ENCODE measurements at places on chromosomes 6 and 20. TPM values are rescaled to one million over a fixed set of nuclear protein-coding genes. Genes with fewer than 3 reads are reported as not detected.
A peak's percentile ranks its signal among the peaks of the same experiment; 100 is the strongest.

- no peak for DNase-seq
These were observed 85.3 kb downstream of the PTPN1 start for GRCh38 chr20:50595433-50595895.

GRCh38 chr6:87736809-87737540, 34.9 kb upstream of the AKIRIN2 start:
- DNase-seq, result no peak

DNA sequence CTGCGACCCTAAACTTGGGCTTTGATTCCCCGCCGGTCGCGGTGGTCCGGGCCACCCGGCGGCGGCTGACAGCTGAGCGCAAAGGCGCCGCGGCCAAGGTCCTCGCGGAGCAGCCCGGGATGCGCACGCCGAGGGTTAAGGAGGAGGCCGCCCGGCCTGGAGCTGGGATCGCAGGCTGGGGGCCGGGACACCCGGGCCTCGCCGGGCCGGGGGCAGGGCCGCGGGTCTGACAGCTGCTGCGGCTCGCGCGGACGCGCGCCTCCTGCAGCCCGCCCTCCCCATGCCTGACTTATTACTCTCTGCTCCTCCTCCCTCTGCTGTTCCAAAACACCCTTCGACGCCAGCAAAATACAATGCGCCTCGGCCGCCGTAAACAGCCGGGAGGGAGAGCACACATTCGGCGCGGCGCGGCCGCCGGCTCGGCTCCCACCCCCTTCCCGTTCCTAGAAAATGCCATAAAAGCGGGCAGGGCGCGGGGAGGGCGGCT, 746 bp downstream of the BACH2 start:
- peak; percentile 82 for DNase-seq

- DNase-seq, result no peak
These were observed 11.8 kb upstream of the HIVEP2 start for GRCh38 chr6:142956726-142957125.

CCDC28A gene
- 12.4 TPM for polyA plus RNA-seq
